Stimulated activated naive B cell treated with anti-CD40 and anti-IgM and Interleukin-4, amounts not matched to agents 10 μg/mL and 1 μg/mL and 100 μg/mL, for 72 hours (primary cell): ENCODE measurements at places on chromosomes 11 and 22.

DNA sequence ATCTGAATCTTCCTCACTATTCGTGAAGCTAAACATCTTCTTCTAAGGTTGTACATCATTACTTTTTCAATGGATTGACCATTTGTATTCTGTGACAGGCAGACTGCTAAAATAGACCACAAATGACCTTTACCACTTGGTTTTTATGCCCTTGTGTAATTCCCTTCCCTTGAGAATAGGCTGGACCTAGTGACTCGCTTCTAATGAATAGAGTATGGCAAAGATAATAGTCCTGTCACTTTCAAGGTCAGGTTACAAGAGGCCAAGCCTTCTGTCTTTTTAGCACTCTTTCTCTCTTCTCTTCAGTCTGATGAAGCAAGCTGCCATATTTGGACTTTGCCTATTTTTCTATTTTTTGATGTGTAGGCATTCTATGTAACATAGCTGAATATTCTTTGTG, 492.9 kb downstream of the SOX6 start:
- no peak for DNase-seq

DNA sequence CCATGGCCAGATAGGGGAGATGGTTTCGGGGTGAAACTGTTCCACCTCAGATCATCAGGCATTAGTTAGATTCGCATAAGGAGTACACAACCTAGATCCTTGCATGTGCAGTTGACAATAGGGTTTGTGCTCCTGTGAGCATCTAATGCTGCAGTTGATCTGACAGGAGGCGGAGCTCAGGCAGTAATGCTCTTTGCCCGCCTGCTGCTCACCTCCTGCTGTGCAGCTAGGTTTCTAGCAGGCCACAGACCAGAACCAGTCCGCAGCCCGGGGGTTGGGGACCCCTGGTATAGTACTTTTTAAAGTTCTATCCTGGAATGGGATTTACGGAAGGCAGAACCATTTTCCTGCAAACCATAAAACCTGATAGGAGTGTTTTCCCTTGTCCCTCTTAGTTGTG, 54.6 kb downstream of the POLD3 start:
- no peak for DNase-seq

DNA sequence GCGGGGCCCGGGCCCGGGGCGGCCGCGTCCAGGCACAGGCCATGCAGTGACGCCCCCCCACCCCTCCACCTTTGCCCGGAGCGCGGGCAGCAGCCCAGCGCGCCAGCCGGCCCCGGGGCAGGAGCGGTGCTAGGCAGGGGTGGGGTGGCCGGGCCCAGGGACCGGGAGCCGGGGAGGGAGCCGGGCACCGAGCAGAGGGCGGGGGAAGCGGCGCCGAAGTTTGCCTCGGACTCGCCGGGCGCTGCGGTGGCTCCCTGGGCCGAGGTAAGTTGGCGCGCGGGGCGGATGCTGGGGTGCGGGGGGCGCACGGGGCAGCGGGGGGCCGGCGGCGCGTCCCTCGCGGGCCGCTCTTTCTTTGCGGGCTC, 332 bp downstream of the TEAD1 start:
- no peak for DNase-seq

- DNase-seq, result no peak
These were observed 1.6 kb downstream of the PAX6 start for GRCh38 chr11:31809541-31809856.

- DNase-seq, result no peak
These were observed 4.9 kb downstream of the MRGPRX1 start for GRCh38 chr11:18934195-18934814.

DNA sequence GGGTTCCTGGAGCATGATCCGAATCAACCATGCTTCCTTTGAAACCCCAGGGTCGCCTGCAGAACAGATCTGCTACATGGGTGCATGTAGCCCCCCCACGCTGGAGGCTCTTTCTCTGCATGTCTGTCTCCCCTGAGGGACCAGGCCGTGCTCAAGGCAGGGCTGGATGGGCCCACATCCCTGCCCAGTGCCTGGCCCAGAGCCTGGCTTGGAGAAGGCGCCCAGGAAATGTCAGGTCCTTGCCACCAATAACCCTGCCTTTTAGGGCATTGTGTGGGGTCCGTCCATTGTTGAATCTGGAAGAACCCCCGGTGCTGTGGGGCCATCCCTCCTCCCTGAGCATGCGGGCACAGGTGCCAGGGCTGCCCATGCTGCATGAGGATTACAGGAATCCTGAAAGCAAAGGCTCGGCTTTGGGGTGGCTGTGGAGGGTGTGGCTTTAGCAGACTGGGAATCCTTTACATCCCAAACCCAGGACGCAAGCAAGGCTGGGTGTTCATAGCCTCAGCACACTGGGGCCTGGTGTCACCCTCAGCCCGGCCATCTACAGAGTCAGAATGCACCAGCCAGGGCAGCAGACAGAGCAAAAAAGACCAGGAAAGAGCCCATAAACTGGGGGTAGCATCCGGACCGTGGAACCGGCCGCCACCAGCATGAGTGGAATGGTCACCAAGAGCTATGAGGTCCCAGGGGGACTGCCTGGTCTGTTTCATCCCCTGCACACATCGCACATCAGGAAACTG, 48.2 kb downstream of the RTL6 start:
- no peak for DNase-seq

DNA sequence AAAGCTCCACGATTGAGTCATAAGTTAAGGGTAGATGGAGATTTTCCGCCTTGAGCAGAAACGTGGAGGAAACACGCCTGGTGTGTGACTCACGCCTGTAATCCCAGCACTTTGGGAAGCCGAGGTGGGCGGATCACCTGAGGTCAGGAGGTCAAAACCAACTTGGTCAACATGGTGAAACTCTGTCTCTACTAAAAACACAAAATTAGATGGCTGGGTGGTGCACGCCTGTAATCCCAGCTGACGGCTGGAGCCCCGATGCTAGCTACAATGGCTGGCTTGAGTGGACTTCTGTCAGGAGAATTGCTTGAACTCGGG, 17.3 kb upstream of the DGCR8 start:
- no peak for DNase-seq

DNA sequence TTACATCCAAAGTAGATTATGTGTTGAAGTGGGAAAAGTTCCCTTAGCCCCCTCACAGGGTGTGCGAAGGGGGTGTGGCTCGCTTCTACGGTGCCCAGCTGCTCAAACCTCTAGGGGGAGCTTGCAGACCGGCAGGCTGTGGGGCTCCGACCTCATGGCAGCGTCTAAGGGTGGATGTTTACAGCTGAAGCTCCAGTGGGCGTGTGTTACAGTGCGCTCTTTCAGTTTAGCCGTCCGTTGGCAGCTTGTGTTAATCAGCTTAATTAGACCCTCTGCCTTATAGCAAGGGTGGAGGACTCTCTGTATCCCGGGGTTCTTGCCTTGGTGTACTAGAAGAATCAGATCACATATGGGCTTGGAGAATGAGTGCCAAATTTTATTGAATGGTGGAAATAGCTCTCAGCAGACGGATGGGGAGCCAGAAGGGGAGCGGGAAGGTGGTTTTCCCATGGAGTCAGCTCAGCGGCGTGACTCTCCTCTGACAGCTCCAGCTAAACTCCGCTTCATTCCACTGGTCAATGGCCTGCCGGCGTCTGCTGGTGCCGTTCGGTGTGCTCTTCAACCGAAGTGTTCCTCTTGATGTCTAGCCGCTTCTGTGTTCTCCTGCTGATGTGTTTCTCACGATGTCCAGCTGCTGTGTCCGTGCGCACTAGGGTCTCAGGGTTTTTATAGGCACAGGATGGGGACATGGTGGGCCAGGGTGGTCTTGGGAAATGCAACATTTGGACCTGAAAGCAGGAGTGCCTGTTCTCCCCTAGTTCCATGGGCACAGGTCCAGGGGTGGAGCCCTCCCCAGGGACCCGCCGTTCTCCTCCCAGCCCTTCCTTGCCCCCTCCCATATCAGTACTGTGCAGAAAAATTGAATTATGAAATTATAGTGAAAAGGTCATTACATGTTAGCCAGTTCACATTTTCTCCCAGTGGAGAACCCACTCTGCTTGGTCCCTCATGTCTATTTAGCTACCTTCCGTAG, 28.6 kb upstream of the OR10G7 start:
- peak; percentile 36 for DNase-seq

GRCh38 chr22:26981541-26981940, 324.2 kb downstream of the MIAT start:
- DNase-seq, result no peak

- no peak for DNase-seq
These were observed 17.5 kb upstream of the ARHGEF17 start for GRCh38 chr11:73290536-73290935.

GRCh38 chr11:128891913-128892398, 800 bp downstream of the KCNJ5 start:
- DNase-seq, result no peak

- no peak for DNase-seq
These were observed at the start of gene SCN2B for GRCh38 chr11:118175993-118176777. SCN2B (minus strand) TSS chr11:118176639; CDS start chr11:118176431, 208 bp downstream.

GRCh38 chr11:13358596-13359270, 81.1 kb downstream of the BMAL1 start:
- no peak for DNase-seq

- peak; percentile 49 for DNase-seq
These were observed 10.2 kb upstream of the PDE2A start for GRCh38 chr11:72684236-72684912.

GRCh38 chr11:68954836-68955606, 25.8 kb downstream of the MRGPRD start:
- no peak for DNase-seq

DNA sequence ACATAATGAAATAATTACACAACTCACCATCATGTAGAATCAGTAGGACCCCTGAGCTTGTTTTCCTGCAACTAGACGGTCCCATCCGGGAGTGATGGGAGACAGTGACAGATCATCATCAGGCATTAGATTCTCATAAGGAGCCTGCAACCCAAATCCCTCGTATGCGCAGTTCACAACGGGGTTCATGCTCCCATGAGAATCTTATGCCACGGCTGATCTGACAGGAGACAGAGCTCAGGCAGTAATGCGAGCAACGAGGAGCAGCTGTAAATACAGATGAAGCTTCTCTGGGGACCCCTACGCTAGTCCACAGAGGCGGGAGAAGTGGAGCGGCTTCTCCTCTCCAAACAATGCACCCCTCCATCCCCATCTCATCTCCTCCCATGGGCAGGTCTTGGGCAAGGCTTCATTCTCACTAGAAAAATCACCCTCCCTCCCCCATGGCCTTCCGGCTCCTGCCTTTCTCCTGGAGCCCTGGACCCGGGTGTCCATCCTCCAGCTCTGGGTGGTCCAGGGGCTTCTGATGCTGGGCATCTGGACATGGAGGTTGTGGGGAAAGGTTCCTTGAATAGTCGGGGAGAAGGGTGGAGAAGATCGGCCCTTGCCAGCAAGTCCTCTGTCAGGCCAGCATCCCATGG, 16.2 kb upstream of the RAC2 start:
- DNase-seq, result no peak

DNA sequence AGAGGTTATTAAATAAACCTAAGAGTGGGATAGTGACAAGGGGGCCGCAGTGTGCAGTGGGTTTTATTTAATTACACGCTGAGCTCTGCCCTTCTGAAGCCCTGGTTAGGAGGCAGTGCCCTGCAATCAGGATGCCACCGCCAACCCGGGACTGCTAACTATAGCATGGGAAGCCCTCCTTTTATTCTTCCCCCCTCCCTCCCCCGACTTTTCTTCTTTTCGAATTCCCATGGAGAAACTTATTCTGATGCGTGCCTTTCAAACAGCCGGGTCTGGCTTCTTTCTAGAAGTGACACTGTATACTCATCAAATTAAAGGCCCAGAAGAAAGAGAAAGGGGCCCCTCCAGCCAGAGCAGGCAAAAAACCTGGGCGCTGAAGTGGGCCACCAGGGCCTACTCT, 91.3 kb upstream of the ANO1 start:
- no peak for DNase-seq

DNA sequence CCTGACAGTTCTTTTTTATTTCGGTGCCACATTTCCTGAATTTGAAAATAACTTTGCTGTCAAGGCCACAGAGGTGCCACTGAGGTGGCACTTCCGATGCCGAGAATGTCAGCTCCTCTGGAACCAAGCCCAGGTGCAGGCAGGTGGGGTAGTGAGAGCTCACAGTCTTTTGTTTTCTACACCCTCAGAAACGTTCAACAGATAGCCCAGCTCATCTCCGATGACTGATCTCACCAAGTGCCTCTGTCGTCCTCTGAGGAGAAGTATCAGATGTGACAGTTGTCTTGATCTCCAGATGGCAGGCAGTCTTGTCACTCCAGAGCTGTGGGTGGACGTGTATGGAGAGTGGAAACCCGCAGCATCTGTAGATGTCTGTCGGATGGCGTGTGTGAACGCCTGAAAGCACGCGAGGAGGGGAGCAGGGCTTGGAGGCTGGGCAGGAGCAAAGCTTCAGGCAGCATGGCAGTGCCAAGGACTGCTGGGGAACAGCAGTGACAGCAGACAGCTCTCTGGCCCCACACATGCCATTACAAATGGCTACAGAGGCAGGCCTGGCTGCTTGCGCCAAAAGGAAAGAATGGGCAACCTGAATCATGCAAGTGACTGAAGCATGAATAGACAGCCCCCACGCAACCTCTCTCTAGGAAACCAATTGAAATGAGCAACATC, 877.0 kb downstream of the OPCML start:
- DNase-seq, result no peak

DNA sequence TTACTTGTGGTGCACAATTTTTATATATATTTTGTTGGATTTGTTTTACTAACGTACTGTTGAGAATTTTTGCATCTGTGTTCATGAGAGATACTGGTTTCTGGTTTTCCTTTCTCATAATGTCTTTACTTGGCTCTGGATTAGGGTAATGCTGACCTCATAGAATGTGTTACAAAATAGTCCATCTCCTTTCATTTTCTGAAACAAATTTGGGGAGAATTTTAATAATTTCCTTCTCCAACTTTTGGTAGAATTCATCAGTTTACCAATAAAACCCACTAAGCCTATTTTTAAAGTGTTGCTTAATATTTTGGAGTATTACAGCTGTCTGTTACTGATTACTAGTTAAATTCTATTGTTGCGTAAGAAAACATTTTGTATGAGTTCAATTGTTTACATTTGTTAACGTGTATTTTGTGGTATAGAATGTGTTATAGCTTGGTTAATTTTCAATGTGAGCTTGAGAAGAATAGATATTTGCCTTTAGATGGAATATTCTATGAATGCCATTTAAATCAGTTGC, 11.5 kb downstream of the TRIM22 start:
- DNase-seq, result no peak

GRCh38 chr11:70158201-70158600, 44.9 kb upstream of the FADD start:
- no peak for DNase-seq

GRCh38 chr11:102295045-102295444, 22.2 kb upstream of the BIRC3 start:
- DNase-seq, result no peak

- DNase-seq, result no peak
These were observed 52.7 kb upstream of the HTATIP2 start for GRCh38 chr11:20310596-20311394.

- DNase-seq, result no peak
These were observed 2.0 kb upstream of the TCIRG1 start for GRCh38 chr11:68036717-68037239.
